ENCODE measurements at places on chromosomes 5 and 9. TPM values are rescaled to one million over a fixed set of nuclear protein-coding genes. Genes with fewer than 3 reads are reported as not detected.

Gene MYORG
- total RNA-seq, result 6.6 TPM

Gene FSTL4
- not detected for total RNA-seq

Gene EIF4E1B
- not detected for total RNA-seq

Gene FAT2
- total RNA-seq, result 0.40 TPM

Gene TMEM252
- total RNA-seq, result not detected

Gene SPOCK1
- 52.4 TPM for total RNA-seq

Gene LVRN
- total RNA-seq, result 5.6 TPM

Gene CHSY3
- total RNA-seq, result 4.0 TPM

Gene LCN2
- 6.0 TPM for total RNA-seq

Gene CARD6
- total RNA-seq, result 10.9 TPM

Gene CNTLN
- total RNA-seq, result 22.4 TPM

Gene TDRD7
- total RNA-seq, result 19.5 TPM
